ENCODE measurements at places on chromosomes 2 and 18.

DNA sequence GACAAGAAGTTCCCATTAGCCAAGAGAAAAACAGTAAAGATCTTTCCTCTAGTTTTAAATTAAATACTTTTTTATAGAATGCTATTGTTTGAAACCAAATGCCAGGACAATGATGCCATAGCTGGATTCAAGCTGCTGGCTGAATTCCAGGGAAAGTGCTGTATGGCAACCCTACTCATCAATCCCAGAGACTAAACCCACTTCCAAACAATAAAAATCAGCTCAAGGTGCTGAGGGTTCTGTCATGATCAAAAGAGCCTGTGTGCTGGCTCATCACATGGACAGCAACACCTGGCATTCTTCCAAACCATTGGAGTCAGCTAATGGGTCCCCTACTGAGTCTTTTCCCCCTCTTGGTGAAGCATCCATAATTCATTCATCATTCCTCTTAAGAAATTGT is 53.7 kb upstream of the PARD3B start:
- DNase-seq: no peak

- DNase-seq: no peak
Measured at GRCh38 chr2:206799083-206799482, 33.7 kb downstream of the FASTKD2 start.

- DNase-seq: no peak
Measured at GRCh38 chr2:6657855-6658254, 207.9 kb downstream of the CMPK2 start.

DNA sequence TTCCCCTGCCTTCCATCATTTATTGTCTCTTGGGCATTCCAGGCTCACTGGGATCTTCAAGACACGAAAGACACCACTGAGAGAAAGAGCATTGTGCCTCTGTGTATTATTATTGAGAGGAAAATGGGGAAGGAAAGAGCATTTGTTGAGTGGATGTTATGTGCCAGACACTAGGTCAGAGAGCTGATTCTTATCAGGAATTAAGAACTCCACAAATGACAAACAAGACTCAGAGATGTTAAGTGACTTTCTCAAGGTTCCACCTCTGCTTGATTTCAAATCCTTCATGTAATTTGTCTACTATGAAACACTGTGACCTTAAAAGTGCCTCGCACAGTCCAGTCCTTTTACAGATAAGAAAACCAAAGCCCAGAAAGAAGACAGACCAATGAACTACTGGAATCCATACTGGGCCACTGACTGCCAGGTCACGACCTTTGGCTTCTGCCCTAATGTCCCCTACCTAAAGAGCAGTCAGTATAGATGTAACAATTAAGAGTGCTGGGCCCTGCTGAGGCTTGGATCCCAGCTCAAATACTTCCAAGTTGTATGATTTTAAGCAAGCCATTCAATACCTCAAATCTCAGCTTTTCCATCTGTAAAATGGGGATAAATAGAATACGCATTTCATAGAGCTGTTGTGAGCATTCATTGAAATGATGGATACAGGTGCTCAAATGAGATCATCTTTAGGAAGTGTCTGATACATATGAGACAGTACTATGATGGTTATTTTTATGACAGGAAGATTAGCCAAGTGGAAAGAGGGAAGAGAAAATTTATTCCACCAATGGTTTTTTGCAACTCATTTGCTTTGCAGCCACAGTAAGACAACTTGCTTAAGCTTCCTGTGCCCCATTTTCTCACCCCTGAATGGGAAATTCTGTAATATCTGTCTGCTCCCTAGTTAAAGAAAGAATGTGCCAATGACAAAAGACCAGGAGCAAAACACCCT is 10.9 kb downstream of the KLF7 start:
- DNase-seq: no peak

- DNase-seq: peak; percentile 80
Measured at GRCh38 chr2:9474361-9475057, at the start of gene IAH1. Gene IAH1 (plus strand): TSS chr2:9474551. CDS start chr2:9474567, 16 bp downstream.

All from Karpas-422 (cell line).